Aorta (tissue), 5 donors: ENCODE measurements at places on chromosomes 5 and 9. TPM values are rescaled to one million over a fixed set of nuclear protein-coding genes. Genes with fewer than 3 reads are reported as not detected.

Gene N4BP3
- 0.03 TPM for polyA plus RNA-seq

Gene TSSK1B
- not detected for polyA plus RNA-seq

Gene TAF11L10
- polyA plus RNA-seq: not detected

Gene HNRNPA0
- 24.4 TPM for polyA plus RNA-seq

Gene ERCC6L2
- 11.0 TPM for polyA plus RNA-seq

Gene MARCOL
- polyA plus RNA-seq: not detected

Gene CENPP
- 4.7 TPM for polyA plus RNA-seq

Gene DBH
- not detected for polyA plus RNA-seq

Gene COL15A1
- 6.3 TPM for polyA plus RNA-seq

Gene AQP7
- polyA plus RNA-seq: 12.0 TPM

Gene SPATA24
- polyA plus RNA-seq: 7.7 TPM

Gene OR13J1
- not detected for polyA plus RNA-seq

Gene FAM200C
- polyA plus RNA-seq: 6.4 TPM

Gene HMCN2
- polyA plus RNA-seq: 0.25 TPM

Gene PDE6A
- polyA plus RNA-seq: not detected

Gene ENTREP1
- 0.25 TPM for polyA plus RNA-seq

Gene HAPLN1
- polyA plus RNA-seq: 0.67 TPM

Gene FGF18
- 2.1 TPM for polyA plus RNA-seq

Gene PCDHA9
- not detected for polyA plus RNA-seq

Gene BAAT
- not detected for polyA plus RNA-seq

Gene WNK2
- polyA plus RNA-seq: 0.13 TPM

Gene PRXL2C
- polyA plus RNA-seq: 16.2 TPM

Gene CCL27
- not detected for polyA plus RNA-seq

Gene ADAMTS19
- polyA plus RNA-seq: 0.79 TPM

Gene OR13C4
- not detected for polyA plus RNA-seq

Gene KCNN2
- polyA plus RNA-seq: not detected

Gene CSF1R
- polyA plus RNA-seq: 3.4 TPM

Gene PCDHGA10
- polyA plus RNA-seq: 1.1 TPM

Gene RNF208
- polyA plus RNA-seq: 2.9 TPM

Gene COL23A1
- polyA plus RNA-seq: not detected

Gene FGF1
- 44.2 TPM for polyA plus RNA-seq

Gene ZNF883
- 1.0 TPM for polyA plus RNA-seq

Gene RALGPS1
- 2.0 TPM for polyA plus RNA-seq

Gene CNTRL
- polyA plus RNA-seq: 9.0 TPM

Gene MRPS30
- polyA plus RNA-seq: 19.9 TPM

Gene POLR1E
- polyA plus RNA-seq: 25.7 TPM

Gene RASEF
- 2.0 TPM for polyA plus RNA-seq

Gene CRB2
- not detected for polyA plus RNA-seq

Gene MRPL41
- polyA plus RNA-seq: 39.7 TPM

Gene MYOZ3
- 2.0 TPM for polyA plus RNA-seq

Gene SHISAL2B
- polyA plus RNA-seq: not detected

Gene SPINK4
- 129 TPM for polyA plus RNA-seq

Gene SLC28A3
- polyA plus RNA-seq: not detected
